D341Med (cell line): ENCODE measurements at places on chromosomes 5 and 9.

DNA sequence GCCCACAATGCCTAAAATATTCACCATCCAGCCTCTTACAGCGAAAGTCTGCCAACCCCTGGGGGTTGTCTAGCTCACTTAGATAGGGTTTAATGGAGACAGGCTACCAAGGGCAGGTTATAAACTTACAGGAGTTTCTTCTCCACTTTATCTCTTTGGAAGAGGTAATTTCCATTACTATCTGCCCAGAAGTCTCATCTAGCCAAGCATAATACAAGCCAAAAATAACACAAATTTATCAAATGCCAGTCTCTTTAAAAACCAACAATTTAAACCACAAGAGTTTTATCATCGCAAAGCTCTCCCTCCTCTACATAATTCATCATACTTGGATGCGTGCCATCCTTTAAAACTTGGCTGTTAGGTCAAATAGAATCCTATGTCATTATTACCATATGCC, 6.2 kb downstream of the RBM22 start:
- no peak for DNase-seq

DNA sequence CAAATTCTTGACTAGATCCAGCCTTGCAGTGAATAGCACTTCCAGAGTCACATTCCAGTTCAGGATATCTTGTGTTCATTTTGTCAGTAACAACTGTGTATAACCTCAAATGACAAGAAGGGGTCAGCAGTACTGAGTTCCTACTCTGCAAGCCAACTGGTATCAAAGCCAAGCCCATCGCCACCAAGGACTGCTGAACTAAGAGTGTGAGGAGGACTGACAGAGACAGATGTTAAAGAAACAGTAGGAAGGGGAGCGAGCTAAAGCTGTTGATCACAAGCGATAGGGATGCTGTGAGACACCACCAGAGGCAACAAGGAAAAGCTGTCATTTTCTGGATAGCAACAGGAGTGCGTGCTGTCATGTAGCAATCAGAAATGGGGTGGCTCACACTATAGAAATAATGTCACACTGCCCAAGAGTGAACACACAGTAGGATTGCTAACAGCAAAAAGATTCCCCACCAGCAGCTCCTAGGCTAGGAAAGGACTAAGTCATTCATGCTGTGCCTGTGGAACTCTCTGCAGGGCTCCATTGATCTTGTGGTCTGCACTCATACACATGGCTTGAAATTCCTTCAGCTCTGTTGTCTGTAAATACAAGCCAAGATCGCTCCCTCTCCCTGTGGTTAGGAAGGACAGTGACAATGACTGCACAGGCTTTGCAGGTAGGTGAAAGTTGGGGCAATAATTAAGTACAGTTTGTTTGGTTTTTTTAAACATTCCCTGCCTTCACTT, 658.6 kb downstream of the NR2F1-AS1 start:
- DNase-seq: no peak

DNA sequence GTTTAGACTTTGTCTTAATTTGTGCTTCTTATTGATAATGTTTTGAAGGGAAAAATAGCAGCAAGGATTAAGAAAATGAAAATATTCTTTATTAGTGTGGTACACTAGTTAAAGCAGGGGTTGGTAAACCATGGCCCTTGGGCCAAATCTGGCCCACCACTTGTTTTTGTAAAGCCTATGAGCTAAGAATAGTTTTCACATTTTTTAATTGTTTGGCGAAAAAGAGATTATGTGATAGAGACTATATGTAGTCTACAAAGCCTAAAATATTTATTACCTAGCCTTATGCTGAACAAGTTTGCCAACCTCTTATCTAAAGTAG, 57.2 kb downstream of the KCNN2 start:
- no peak for DNase-seq

DNA sequence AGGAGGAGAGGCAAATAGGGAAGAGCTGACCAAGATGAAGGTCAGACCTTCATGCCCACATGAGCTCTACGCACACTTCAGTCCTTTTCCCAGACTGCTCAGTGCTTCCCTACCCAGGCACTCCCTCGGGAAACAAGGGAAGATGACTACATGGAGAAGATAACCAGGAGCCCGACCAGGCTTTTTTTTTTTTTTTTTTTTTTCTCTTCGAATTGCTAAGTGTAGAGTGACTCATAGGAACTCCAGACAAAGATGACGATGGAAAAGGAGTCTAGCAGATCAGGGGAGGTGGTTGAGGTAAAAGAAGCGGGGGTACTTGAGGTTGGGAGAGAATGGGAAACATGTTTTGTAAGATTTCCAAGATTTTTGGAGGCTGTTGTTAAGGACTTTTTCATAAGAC, 526.1 kb downstream of the BNC2 start:
- no peak for DNase-seq

- DNase-seq: no peak
Measured at GRCh38 chr5:147661541-147661940, 121.0 kb downstream of the JAKMIP2 start.

DNA sequence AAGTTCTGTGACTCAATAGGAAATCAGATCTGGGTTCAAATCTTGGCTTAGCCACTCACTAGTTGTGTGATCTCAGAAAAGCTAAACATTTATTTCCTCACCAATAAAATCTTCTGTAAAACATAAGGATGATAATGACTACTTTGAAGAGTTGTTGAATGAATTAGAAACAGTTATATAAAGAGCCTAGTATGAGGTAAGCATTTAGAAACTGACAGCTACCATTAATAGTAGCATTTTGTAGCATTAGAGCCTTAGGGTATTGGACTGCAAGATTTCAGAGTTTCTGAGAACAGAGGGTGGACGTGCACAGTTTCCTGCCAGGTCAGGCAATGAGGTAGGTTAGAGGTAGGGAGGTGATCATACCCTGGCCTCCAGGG, 293.2 kb downstream of the CWC27 start:
- no peak for DNase-seq

DNA sequence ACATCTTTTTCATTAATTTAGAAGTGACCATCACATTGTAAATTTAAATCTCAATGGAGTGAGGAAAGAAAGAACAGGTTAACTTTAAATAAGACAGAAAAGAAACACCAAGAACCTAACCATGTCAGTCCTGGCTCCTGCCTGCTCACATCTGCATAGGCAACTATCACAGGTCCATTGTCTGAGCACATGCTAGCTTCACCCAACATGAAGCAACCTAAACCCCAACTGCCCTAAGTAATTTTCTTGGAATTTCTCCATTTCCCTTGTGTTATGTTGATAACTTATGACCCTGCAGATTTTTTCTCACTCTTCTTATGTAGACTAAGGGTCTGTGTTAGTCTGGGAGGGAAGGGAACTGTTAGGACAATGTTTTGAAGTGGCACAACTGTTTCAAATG, 2205.8 kb upstream of the ACO1 start:
- no peak for DNase-seq

GRCh38 chr5:98205691-98206461, 567.6 kb upstream of the RGMB start:
- DNase-seq: no peak

GRCh38 chr5:75335952-75336614, 937 bp upstream of the HMGCR start:
- peak; percentile 55 for DNase-seq

DNA sequence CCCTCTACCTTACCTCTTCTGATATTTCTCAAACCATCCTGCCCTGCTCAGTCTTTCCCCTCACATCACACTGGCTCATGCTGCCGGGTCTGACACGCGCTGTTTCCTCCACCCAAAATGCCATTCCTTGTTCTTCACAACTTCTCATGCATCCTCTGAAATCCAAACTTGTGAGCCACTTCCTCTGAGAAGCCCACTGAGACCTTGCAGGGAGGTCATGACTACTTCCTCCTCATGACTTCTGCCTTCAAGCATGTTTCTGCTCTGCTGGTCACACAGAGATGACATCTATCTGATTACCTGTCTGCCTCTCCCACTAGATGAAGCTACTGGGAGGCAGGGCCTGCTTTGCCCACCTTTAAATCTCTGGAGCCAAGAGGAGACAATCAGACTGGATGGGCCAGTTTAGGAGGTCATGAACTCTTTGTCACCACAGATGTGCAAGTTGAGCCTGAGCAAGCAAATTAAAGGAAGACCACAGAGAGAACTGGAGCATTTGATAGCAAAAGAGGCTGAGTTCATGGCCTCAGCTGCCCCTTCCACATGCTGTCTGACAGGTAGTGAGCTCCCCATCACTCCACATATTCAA, 119.8 kb upstream of the TBC1D2 start:
- DNase-seq: no peak

- DNase-seq: no peak
Measured at GRCh38 chr5:168651648-168652047, 72.5 kb upstream of the PANK3 start.

DNA sequence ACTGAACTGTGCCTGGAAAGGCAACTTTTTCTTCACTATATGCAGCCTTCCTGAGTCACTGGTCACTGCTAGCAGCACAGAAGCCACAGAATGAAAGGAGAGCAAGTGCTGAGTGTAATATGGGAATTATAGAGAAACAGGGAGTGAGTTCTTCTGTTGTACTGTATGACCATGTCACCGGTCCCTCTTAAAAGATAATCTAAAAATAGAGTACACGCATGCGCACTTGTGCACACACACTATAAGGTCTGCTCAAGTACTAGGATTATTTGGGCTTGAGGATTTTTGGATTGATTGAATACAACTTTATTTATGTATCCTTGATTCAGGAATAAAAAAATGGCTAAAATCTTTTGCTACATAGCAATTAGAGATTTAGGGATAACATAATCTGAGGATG, 571.9 kb downstream of the PDE4D start:
- DNase-seq: no peak

GRCh38 chr5:128613766-128614165, 75.7 kb upstream of the FBN2 start:
- DNase-seq: no peak

DNA sequence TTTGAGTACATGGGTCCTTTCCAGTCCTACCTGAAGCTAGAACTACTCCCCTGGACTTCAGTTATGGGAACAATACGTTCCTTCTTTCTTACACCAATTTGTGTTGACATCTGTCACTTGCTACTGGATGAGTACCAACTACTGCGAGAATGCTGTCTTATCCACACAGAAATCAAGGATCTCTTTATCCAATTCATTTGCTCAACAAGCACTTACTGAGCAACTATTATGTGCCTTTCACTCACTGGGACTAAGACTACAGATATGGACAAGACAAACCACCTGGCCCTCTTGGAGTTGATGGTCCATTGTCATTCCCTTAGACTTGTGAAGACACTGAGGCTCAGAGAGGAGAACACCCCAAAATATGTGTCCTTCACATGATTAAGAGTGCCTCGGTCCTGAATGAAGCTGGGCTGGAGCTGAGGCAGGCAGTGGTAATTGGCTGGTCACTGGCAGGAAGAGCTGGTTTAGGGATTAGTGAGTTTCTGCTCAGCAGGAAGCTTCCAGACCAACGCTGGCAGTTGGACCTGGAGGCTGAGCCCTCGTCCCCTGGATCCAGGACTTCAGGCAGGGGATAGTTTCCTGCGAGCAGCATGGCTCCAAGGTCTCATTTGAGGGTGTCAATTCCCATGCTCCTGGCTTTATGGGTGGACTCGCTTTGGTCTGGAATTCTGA, 8.4 kb upstream of the ARSI start:
- no peak for DNase-seq

- DNase-seq: peak; percentile 45
Measured at GRCh38 chr5:36066540-36067210, at the start of gene UGT3A2. UGT3A2 (minus strand) TSS chr5:36066882; CDS start chr5:36066789, 93 bp downstream.

DNA sequence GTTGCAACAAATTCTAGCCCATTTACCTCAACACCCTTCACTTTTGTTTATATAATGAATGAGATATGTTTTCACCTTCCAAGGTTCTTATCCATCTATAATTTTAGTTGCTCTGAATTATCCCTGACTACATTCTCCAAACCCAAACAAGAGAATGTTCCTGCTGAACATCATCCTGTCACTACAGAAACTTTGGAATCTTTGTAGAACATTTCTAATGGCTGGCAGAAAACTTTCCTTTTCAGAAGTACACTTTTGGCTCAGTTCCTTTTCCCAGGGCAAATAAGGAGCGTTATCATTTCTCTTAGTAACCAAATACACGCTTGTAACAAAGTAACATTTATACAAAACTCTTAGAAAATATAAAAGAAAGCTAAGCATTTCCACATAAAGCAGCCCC, 860.6 kb upstream of the SEMA6A start:
- no peak for DNase-seq

DNA sequence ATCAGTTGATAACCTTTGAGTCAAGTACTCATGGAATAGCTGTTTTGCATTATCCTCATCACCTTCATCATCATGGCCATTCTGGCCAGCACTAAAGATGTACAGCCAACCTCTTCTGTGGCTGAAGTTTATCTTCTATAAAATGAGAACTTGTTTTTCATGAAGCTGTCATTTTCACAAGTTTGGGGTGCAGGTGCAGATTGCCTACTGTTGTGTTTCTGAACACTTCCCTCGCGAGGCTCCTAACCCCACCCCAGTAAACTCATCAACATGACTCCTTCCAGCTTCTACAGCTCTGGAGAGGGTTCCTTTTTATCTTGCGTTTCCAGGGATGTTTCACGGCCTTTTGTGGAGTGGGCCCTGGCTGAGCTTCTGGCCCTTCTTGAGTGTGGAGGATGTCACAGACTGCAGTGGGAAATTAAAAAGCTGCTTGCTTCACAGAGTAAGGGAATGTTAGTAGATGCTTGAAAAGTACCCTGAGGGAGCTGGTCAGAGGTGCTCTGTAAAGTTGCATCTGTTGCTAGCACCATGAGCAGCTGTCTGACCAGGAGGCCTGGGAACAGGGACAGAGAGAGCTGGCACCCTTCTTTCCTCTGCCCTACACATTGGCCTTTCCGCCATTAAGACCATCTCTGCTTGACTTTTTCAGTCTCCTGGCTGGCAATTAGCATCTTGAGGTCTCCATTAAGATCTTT, 24.9 kb downstream of the SYK start:
- DNase-seq: no peak

- no peak for DNase-seq
Measured at GRCh38 chr5:59768152-59769040, 125.1 kb downstream of the PDE4D start.

GRCh38 chr5:85515588-85515987, 1102.2 kb upstream of the COX7C start:
- DNase-seq: no peak

- DNase-seq: no peak
Measured at GRCh38 chr9:31112491-31112890, 1272.0 kb upstream of the ACO1 start.

DNA sequence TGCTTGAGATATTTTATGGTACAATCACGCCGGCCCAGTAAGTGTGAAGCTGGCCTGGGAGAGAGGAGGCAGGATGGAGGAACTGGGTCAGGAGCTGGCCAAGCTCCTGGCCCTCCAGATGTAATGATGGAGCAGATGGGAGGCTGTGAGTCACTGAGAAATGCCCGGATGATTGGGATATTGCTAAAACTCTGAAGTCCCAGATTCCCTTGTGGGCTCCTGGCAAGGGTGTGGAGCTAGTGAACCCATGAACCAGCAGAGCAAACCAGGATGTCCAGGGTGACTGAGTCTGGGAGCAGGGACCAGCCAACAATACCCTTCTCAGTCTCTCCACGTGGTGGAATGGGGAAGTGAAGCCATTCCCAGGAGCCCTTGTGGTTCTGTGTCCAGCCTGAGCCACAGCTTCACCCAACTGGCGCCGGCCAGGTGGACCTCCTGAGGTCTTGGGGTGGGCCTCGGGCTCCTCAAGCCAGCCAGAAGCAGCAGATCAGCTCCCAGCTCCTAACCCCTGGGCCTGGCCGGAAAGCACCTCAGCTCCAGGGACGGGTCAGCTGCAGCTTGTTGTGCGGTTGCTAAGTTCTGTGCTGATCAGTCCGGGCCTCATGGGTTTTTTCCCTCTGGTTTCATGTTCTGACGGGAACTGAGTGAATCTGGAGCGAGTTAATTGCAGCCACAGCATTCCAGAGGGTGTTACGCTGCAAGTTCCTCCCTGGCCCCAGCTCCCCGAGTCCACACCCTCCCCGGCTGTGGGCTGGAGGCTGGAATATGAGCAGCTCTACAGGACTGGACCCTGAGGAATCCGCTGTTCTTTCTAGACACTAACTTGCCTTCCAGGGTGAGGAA, 37.6 kb downstream of the DUSP1 start:
- no peak for DNase-seq
